ENCODE measurements at places on chromosomes 7 and 10.

DNA sequence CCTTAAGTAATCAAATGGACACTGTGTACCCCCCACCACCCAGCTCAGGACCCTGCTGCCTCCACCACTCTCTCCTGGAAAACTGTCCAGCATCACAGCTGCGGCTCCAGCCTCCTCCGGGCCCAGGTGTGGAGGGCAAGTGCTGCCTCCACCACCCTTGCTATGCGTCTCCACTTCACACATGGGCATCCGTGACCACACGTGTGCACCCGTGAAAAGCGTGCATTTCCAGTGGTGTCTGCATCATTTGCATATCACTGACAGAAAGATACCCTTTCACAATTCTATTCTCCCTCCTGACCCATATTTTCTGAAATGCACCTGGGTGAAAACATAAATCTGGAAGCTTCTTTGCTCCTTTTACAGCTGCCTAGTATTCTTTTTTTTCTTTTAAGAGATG is 89.7 kb upstream of the PDGFA start:
- DNase-seq = no peak

GRCh38 chr7:12303495-12303894 is 92.4 kb downstream of the TMEM106B start:
- DNase-seq = no peak

DNA sequence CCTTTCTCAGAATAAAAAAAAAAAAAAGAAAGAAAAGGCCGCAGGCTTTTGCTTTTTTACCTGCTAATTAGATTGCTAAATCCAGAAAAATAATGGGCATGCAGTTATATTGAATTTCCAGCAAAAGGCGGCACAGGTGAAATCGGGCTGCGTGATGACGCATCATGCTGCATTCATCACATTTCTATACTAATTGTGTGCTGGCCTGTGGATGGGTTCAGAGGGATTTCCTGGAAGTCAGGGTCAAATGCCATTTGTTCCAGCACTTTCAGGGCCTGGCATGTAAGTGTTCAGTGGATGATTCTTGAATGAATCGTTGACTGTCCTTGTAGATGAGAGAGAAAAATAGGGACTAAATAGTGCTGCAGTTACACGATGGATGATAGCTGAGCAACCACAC is 292.7 kb downstream of the CAMK1D start:
- DNase-seq = no peak

DNA sequence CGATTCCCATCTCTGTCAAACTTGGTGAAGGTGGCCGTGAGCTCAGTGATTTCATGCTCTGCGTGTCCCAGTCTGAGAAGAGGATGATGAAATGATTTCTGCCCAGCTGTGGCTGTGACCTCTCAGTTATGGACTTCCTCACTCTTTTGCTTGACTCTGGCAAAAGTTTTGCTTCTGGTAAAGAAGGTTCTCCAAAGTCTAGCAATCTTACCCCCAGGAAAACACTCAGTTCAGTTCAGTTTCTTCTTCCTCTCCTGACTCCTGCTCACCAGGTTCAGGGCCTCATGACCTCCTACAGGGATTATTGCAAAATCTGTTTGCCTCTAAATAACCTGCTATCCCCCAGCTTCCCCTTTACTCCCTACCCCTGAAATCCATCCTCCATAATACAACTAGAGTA is 4.9 kb upstream of the BLOC1S2 start:
- DNase-seq = no peak

- DNase-seq = no peak
Observed at GRCh38 chr7:88347090-88347489, 40.4 kb upstream of the STEAP4 start.

GRCh38 chr10:43395571-43396060 is 13.4 kb downstream of the HNRNPF start:
- DNase-seq = peak; percentile 30

- no peak for DNase-seq
Observed at GRCh38 chr7:77276120-77276519, 76.5 kb upstream of the FGL2 start.

DNA sequence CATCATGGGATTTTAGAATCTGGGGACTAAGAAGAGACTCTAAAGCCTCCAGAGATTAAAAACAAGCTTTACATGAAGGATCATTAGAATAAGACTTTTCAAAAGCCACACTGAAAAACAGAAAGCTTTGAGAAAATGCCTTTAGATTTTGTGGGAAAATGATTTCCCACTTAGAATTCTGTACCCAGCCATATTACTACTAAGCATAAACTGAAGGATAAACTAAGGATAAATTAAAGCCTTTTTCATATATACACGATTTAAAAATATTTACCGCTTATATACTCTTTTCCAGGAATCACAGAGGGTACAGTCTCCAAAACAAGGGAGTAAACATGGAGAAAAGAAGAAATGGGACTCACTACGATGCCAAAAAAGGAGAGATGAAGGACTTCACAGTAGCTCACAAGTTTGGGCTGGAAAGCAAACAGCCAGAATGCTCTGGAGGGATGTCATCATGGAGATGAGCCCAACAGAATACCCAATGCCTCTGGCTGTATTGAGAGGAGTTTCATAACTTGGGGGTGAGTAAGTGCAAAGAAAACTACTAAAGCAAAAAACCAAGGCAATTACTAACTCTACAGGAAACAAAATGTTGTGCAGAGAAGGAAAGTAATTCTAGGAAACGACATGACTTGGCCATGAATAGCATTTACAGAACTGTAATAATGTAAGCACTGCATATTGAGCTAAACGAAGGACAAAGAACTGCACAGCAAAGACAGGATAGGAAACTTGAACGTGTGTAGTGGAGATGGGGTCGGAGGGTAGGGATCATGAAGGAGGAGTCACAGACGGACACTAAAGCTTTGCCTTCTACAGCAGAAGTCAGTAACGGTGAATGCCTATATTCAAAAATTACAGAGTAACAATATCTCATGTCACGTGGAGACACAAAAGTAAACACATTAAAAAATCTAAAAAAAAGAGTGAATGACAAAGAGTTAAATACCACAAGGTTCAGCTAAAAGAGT is 61.4 kb upstream of the ASAH2 start:
- DNase-seq = no peak

DNA sequence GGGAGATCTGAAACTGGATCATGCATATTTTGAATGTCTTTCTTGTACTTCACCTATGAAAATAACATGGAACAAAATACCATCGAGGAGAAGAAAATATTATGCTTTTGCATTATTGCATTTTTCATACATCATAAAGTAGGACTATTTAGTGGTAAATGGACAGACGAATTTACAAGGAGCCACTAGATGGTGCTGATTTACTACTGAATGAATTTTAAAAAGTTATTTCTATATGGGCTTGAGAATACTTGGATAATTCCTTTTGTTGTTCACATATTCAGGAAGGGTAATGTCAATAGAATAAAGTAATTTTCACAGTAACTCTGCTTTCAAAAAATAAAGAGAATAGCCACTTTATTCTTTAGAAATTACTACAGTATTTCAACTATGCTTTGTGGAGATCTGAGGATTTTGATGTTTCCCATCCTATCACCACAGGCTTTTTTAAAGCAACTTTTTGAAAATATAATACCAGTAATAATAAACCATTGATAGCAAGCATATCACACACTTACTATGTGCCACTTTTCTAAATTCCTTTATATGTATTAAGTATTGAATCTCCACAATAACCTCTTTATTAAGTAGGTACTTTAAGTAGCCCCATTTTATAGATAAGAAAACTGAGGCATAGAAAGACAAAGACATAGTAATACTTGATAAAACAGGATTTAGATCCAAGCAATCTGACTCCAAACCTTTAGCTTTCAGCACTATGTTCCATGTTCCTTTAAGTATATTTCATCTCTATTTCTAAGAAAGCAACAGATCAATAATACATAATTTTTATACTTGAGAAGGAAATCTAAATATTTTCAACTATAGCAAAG is 38.6 kb downstream of the NEBL start:
- DNase-seq = no peak

- DNase-seq = peak; percentile 43
Observed at GRCh38 chr10:22340329-22341189, 4.7 kb upstream of the SPAG6 start.

GRCh38 chr10:88810196-88810961 is 7.8 kb downstream of the LIPM start:
- DNase-seq = no peak

DNA sequence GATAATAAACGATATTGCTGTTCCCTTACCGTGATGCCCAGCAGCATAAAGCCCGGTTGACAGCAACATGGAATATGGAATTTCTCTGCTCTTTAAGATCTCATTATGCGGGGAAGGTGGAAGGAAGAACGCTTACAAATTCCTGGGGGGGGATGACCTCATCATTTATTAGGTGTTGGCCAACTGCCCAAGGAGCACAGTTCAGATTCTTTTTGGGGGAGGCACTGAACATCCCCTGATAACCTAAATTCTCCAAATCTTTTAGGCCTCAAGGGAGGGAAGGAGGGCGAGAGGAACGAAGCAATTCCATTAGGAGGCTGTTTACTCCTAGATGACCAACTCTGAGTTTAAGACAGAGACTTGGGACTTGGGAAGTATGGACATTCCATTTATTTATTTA is 5.2 kb upstream of the COL26A1 start:
- DNase-seq = no peak

DNA sequence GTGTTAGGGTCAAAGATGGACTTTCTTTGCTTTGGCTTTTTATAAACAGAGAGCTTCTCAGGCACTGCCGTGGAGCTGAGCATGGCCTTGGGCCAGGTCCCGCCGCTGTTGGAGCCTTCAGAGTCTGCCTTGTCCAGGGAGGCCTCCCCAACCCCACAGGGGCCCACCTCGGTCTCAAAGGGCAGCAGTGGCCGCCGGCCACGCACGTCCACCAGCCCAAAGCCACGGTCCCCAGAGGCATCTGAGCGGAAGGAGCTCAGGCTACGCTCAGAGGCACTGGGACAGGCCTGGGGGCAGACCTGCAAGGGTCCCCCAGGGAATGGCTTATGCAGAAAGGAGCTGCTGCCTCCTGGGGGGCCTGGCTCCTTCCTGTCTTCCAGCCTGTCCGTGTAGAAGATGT is 105.0 kb downstream of the DLG5 start:
- DNase-seq = no peak

DNA sequence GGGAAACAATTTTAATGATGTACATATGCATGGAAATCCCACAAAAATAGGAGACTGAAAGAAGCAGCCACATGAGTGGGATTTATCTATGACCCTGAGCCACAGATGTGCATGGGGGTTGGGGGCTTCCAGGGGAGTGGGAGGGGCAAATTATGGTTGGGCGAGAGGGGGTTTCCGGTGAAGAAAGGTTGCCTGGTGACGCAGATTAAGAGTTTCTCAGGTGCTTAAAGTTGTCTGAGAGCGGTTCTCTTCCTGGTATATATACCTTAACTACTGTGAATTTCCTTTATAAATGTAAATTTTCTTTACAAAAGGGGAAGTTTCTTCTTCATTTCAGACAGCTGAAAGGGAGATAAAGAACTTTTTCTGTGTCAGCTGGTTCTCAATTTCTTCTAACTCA is 273.6 kb upstream of the PITRM1 start:
- DNase-seq = no peak

- no peak for DNase-seq
Observed at GRCh38 chr10:97109547-97109946, 76.2 kb downstream of the SLIT1 start.

DNA sequence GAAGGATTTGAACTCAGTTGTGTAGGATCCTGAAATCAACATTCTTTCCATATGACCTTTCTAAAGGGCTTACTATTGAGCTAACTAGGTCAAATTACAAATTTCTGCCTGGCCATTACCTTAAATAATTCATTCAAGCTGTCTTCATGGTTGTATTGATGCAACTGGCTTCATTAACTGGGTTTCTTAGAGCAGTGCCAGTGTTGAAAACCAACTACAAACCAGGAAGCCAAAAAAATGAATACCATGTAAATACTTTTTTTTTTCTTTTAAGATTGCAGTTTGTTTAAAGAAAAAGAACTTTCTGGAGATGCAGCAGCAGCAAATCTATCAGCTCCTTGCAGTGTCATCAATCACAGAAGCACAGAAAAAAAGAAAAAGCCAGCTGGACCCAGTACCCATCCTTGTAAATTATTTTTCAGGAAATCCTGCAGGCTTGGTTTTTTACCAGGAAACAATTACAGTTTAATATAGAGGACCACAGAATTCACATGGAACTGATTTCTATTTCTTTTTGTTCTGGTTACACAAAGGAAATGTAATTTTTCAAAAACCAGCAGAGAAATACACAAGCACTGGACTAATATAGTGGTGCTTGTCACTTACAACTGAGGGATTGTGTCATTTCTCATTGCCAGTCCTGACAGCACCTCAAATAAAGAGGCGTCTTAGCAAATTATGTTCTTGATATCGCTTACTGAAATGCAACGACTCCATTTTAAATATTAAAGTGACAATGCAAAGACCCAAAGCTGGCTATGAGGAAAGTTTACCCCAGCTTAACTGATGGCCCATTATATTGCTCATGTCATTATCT is 131.9 kb downstream of the TMEM26 start:
- no peak for DNase-seq

DNA sequence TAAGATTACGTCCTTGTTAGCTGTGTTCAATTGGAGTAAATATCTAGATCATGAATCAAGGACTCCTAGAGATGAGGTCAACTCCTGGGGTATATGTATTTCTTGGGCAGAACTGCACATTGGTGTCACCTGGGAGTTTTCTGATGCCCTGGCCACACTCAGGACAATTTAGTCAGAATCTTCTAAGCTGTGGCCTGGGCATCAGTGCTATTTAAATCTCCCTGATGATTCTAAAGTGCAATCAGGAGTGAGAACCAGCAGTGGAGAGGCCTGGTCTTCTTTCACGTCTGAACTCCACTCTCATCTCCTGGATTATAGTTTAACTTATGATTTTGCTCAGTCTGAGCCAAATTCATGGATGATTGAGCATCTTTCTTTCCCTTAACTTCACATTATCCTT is 218.0 kb downstream of the BMPER start:
- DNase-seq = no peak

GRCh38 chr7:108211382-108212201 is 81.4 kb upstream of the LAMB4 start:
- no peak for DNase-seq

DNA sequence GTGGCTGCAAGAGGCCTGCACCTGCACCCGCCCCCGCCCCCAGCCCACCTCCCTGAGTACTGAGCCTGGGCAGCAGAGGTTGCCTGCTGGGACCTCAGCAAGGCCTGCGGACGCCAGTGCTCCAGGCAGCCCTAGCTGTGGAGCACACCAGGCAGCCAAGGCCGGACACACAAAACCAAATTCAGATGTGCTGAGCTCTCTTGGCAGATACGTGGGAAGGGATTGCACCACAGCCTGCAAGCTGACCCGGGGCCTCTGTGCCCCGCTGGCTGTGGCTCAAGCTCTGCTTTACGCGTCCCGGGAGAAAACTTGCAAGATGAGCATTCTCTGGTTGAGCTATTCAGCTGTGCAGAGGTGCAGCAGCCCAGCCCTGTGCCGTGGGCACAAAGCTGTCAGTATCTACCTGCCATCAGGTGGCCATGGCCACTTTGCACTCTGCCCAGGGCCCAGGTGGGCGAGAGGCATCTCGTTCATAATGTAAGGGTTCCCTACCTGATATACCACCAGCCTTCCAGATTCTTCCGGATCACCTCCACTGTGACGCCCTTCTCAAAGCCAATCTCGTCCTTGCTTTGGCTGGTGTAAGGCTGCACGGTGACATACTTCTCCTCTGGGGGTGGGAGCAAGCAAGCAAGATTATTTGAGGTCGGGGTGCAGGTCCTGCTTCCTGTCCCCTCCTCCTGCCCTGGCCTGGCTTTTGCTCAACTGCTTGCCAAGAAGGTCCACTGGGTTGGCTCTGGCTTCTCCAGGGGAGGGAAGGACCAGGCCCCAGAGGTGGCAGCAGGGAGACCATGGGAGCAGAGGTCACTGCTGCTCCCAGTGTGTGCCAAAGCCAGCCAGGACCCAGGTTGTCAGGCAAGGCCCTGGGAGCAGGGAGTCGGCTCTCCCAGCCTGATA is 123.4 kb downstream of the NEURL1 start:
- DNase-seq = no peak
